ENCODE measurements at places on chromosomes 11 and 22. TPM values are rescaled to one million over a fixed set of nuclear protein-coding genes. Genes with fewer than 3 reads are reported as not detected.

OR5P2 gene
- not detected for total RNA-seq

PKNOX2 gene
- 0.08 TPM for total RNA-seq

RAG1 gene
- total RNA-seq: 0.23 TPM

FOSL1 gene
- 9.5 TPM for total RNA-seq

OR51B2 gene
- not detected for total RNA-seq

FGF19 gene
- total RNA-seq: 0.11 TPM
